ENCODE measurements at places on chromosomes 3 and 15.

DNA sequence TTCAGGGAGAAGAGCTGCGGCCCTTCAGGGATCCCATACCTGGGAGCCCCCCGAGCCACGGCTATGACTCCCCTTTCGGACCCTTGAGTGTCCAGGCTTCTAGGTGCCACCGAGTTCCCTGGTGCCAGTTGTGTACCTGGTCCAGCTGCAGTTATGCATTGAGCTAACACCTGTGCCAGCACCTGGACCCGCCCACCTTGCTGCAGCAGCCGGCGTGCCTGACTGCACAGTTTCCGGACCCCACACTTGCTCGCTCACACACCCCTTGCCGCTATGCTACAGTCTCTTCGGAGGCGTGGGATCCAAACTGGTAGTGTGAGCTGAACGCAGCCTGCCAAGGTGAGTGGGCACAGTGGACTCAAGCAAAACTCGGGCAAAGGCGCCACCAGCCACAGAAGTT, 284.5 kb upstream of the ROBO1 start:
- no peak for DNase-seq

DNA sequence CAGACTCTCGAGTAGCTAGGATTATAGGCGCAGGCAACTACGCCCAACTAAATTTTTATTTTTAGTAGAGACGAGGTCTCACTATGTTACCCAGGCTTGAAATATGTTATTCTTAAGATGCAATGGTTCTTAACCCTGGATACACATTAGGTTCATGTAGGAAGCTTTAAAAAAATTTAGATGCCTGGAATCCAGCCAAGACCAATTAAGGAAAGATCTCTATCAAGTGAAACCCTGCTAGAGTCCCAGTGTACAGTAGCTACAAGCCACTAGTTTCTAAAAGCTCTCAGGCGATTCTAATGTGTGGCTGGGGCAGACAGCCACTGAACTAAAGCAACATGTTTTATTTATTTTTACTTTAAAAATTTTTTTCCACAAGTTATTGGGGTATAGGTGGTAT, 33.2 kb downstream of the TRIM69 start:
- DNase-seq, result no peak

GRCh38 chr15:60004009-60004845, at the start of gene FOXB1:
FOXB1 (plus strand) TSS chr15:60004311; CDS start chr15:60004964, 653 bp downstream.
- peak; percentile 44 for DNase-seq

GRCh38 chr3:45029661-45030060, 3.6 kb downstream of the CLEC3B start:
- DNase-seq, result no peak

GRCh38 chr3:32303399-32303747, 64.9 kb downstream of the CMTM8 start:
- DNase-seq, result no peak

DNA sequence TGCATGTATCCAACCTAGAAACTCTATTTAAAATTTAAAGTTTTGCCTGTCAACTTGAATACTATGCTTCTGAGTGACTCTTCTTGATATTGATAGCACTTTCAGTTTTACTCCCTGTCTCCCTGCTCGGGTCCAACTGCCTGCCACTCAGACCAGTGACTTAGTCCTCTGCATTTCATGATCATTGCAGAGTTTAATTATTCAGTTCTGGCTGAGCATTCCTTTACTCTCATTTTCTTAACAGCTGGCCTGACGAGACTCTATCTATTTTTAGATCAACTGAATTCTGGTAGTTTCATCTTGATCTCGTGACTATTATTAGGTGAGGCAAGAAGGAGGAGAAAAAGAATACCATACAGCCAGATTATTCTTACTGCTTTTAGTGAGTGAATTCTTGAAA, 617.4 kb downstream of the SI start:
- no peak for DNase-seq

DNA sequence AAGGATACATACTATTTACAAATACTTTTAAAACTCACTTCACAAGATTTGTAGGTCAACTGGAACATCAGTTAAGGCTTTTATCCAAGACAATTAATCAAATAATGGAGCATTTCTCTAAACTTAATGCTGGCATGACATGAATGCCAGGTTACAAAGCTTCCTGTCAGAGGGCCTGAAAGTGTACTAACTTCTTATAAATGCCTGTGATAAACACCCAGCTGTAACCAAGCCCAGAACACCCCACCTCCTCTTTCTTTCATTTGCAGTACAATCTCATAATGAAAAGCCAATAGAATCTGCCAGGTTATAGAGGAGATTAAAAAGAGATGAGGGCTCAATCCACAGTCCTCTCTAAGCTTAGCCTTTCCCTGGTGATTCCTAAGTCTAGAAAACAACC, 214.4 kb downstream of the OSBPL10 start:
- DNase-seq, result no peak

DNA sequence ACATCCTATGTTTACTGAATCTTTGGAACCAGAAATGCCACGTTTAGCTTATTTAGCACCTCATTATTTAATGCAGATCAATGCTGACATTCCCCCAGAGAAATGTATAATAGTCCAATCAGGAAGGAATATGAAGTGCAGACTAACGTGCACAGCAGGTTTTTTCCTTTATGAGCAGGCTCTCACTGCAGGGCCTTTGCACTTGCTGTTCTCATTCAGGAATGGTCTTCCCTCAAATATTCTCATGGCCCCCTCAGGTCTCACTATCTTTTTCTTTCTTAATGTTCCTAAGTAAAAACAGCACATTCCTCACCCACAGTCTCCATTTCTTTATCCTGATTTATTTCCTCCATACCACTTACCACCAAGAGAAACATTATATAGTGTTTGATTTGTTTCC, 174.6 kb downstream of the FOXP1 start:
- no peak for DNase-seq

DNA sequence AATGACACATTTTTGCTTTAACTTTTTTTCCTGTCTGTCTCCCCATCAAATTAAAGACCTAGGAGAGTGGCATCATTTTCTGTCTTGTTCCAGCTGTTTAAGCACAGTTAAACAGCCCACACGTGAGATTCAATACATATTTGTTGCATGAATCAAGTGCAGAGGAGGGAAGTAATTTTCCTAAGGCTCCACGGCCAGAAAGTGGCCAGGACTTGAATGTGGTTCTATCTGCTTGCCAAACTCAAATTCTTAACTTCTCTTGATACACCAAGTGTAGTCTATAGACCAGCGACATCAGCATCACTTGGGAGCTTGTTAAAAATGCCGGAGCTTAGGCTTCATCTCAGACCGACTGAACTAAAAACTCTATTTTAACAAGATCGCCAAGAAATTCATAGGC, 724.8 kb upstream of the CFAP20DC start:
- no peak for DNase-seq

DNA sequence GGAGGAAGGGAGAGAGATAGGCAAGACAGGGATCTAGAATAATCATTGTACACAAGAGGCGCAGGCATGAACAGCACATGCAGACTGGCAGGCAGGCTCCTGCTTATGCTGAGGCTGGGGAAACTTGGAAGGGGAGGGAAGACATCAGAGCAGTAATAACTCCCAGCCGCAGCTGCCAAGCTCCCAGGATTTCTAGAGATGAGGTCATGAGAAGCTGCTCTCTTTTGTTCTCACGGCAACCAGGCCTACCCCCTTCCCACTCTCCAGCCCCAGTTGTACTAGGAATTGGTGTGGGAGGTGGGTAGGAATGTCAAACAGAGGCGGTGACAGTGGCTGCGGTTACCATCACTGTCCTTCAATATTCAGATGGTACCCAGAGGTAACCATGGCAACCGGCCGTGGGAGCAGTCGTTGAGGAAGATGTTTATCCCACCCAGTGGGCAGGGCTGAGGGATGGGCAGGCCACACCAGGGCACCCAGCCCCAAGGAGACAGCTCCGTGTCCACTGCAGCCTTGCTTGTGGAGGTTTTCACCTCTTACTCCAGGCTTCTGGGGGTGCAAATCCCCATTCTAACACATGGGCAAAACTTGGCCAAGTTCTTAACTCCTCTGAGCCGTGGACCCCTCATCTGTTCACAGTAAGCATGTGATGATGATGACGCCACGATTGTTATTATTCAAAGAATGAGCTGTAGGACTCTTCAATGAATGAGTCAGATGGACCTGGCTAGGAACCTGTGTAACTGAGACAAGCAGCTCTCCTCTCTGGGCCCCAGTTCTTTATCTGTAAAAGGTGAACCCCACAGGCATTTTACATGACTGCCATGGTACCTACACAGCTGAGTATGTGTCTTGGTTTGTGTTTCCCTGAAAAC, 360.8 kb upstream of the PROK2 start:
- no peak for DNase-seq

DNA sequence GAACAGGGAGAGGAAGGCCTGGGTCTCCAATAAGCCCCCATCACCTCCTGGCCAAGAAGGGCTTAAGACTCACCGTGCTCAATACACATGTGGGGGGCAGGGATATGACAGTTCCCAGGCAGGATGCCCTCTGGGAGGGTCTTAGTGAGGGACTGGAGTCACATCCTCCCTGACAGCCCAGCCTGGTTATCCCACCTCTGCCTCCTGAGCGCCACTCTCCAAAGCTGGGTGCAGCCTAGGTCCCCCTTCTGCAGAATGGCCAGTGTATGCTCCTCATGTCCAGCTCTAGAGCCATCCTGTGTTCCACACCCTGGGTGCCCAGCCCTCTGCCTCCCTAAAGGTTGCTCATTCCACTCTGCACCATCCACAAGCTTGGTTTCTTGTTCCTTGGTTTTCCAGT, 1.2 kb upstream of the SHISA5 start:
- no peak for DNase-seq

- no peak for DNase-seq
Observed at GRCh38 chr3:62277450-62277849, 95.9 kb downstream of the FEZF2 start.

GRCh38 chr3:144229330-144229729, 257.7 kb downstream of the DIPK2A start:
- no peak for DNase-seq

DNA sequence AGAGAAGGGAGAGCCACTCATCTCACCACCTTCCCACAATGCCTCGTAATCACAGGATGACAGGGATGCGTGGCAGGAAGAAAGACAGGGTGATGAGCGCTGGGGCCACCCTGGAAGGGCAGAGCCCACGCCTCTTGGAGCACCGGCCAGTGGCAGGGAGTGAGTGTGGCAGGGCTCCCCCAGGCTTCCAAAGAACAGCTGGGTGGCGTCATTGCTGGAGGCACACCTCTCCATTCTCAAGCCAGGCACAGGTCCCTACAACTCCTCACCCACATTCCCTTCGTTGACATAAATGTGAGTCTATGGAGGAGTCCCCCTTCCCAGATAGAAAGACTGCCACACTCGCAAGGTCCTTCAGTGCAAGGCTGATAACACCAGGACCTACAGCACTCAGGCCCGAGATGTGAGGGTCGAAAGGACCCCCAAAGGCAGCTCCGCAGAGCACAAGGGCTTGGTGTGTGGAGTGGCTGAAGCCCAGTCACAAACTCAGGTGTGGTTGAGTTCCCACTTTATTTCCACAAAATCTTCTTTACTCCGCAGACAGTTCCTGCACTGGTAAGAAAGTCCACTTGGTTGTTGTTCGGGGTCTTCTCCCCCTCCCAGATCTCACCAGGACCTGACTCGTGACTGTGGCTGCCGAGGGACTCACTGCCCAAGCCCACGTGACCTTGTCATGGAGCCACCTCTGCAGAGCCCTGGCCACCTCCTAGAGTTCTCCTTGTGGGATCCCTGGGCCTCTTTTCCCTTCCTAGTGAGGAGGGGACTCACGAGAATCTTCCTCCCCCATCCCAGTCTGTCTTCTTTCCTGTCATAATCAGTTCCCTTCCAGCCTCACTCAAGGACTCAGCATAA, 22.4 kb upstream of the CORO2B start:
- DNase-seq, result no peak

DNA sequence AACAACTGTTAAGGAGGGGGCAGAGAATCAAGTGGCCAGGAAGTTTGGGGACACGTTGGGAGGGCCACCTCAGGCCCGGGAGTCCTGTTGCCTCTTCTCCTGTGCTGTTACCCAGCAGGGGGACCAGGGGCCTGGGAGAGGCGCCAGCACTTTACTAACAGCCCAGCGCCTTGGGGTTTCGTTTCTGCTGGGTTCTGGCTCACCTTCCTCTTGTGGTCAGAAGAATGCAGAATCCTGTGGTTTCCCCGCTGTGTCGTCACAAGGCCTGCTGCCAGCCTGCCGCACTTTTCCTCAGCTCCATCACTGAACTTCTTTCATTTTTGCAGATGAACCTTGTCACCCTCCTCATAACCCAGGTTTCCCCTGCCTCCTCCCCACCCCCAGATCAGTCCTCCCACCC, 67.7 kb downstream of the SLC30A4 start:
- DNase-seq, result peak; percentile 84

DNA sequence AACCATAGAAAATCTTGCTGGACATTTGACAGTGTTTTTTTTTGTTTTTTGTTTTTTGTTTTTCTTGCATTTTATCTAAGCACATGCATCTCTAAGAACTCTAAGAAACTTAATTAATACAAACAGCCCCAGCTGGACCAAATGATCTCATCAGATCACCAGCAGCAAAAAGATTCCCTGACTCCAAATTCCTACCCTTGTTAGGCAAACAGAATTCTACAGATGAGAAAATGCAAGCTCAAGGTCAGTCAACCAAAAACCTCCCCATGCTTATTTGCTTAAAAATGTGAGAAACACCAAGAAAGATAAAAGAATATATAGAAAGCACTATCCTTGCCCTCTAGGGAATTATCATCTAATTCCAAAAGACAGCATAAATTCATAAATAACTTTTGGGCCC, 65.4 kb downstream of the FOXP1 start:
- no peak for DNase-seq

- DNase-seq, result no peak
Observed at GRCh38 chr3:65615329-65615728, 423.4 kb downstream of the MAGI1 start.

DNA sequence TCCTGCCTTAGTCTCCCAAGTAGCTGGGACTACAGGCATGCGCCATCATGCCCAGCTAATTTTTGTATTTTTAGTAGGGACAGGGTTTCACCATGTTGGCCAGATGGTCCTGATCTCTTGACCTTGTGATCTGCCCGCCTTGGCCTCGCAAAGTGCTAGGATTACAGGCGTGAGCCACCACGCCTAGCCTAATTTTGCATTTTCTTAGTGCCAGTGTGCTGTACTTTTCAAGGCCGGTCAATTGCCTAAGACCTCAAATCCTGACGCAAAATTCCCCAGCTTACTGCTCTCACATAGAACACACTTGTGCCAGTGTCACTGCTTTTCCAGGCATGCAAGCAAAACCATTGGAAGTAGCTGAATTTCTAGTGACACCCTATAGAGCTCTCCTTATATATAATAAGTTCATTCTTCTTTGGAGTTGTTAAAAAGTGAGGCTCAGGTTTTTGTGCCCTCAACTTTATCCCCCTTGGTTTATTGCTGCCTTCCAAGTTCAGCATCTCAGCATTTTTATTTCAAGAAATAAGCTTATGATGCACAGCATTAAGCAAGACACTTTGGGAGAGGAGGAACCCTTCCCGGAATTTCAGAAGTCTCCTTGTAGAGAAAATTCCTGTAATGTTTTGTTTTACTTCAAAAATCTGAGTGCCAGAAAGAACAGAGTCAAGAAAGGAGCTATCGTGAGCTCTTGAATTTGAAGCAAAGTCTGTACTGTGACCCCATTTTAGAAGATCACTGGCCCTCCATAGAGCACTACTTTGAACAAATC, 93.2 kb downstream of the FILIP1L start:
- DNase-seq, result no peak

DNA sequence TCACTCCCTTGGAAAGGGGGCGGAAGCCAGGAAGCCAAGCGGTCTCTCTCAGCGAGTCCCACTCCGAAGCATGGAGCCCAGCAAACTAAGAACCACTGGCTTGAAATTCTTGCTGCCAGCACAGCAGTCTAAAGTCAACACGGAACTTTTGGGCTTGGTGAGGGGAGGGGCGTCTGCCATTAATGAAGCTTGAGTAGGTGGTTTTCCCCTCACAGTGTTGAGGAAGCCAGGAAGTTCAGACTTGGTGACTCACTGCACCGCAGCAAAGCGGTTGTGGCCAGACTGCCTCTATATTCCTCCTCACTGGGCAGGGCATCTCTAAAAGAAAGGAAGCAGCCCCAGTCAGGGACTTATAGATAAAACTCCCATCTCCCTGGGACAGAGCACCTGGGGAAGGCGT, 665.4 kb upstream of the CBLB start:
- DNase-seq, result no peak

All from B cell (primary cell).